Germinal center (tissue), 1 donor: ENCODE measurements at places on chromosomes 2 and 18.

GRCh38 chr2:75010571-75010970 is 52.1 kb downstream of the POLE4 start:
- no peak for DNase-seq

DNA sequence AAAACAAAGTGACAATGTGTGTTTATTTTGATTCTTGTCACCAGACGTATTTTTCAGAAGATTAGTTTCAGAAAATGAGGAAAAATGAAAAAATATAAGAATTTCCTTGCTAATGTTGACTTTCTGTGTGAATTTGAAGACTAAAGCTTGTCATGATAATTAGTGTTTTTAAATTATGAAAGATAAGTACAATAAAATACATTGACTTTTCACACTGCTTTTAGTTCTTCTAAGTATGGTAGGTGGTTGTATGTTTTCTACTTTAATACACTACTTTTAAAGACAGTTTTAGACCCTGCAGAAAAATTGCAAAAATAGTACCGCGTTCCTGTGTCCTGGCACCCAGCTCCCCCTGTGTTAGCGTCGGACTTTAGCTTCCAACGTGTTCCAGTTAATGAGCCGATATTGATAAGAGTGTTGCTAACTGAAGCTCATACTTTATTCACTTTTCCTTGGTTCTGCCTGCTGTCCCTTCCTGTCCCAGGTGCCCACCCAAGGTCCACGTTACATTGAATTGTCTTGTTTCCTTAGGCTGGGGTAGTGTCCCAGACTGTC is 695 bp downstream of the RBFA start:
- DNase-seq, result no peak

DNA sequence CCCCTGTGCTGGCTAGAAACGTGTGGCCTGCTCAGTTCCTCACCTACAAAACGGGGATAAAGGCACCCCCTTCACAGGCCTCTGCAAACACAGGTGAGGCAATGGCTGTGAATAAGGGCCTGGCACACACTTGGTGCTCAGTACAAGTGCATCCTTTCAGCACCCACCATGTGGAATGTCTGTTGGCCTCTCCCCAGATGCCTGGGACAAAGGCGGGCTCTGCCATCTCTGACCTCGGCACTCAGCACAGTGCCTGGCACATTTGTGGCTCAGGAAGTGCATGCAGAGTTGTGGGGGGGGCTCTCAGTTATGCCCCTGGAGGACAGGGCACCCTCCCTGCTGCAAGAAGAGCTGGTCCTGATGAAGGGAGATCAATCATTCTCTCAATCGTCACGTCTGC is 224.6 kb upstream of the RAB6C start:
- DNase-seq, result no peak

DNA sequence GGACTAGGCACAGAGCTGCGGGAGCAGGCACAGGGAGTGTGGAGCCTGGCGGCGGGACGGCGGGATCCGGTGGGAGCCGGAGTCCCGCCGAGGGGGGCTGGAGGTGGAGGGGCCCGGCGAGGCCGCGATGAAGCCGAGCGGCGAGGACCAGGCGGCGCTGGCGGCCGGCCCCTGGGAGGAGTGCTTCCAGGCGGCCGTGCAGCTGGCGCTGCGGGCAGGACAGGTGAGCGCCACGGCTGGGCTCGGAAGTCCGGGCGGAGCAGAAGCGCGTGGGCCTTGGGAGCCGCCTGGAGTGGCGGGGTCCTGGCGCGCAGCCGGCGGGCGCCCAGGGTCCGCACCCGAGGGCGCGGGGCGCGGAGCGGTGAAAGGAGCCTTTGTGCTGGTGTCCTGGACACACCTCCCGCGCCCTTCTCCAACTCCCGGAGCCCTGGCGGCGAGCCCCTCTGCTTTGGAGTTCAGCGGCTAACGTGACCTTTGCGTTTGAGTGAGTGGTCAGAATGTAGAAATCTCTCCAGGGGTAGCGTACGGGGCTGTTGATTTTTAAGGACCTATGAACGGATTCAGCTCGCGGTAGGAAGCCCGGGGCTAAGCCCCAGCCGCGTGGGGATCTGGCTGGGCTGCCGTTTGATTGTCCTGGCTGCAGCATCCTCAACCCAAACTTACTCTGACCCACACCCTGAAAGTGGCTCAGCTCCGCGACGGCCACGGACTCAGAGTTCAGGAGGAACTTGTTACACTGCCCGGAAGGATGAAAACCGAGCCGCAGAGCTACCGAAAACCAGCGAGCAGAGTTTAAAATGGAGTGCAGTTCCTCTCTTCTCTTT is 448 bp downstream of the IMPA2 start:
- no peak for DNase-seq

DNA sequence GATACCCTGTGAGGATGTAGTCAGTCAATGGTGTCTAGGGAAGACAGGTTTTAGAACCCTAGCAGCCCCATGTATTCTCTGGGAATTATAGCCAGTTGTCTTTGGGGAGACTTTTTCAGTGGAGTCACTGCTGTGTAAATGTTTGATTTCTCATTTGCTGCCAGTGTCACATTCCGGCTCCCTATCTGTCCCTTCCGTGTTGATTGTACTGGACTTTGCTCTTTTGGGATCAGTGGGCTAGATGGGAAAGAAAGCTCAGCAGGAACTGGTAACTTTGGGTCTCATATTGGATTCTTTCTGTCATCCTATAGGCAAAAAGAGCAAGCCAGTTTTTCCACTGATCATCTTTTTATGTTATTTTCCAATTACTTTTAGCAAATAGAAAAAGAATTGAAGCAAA is 70.1 kb downstream of the GTF3C3 start:
- no peak for DNase-seq

GRCh38 chr2:170932166-170932565 is 3.1 kb downstream of the GORASP2 start:
- no peak for DNase-seq

- DNase-seq, result no peak
These were observed 249.3 kb upstream of the AGAP1 start for GRCh38 chr2:235244255-235245220.

GRCh38 chr18:5503740-5504139 is 40.1 kb downstream of the EPB41L3 start:
- DNase-seq, result no peak

DNA sequence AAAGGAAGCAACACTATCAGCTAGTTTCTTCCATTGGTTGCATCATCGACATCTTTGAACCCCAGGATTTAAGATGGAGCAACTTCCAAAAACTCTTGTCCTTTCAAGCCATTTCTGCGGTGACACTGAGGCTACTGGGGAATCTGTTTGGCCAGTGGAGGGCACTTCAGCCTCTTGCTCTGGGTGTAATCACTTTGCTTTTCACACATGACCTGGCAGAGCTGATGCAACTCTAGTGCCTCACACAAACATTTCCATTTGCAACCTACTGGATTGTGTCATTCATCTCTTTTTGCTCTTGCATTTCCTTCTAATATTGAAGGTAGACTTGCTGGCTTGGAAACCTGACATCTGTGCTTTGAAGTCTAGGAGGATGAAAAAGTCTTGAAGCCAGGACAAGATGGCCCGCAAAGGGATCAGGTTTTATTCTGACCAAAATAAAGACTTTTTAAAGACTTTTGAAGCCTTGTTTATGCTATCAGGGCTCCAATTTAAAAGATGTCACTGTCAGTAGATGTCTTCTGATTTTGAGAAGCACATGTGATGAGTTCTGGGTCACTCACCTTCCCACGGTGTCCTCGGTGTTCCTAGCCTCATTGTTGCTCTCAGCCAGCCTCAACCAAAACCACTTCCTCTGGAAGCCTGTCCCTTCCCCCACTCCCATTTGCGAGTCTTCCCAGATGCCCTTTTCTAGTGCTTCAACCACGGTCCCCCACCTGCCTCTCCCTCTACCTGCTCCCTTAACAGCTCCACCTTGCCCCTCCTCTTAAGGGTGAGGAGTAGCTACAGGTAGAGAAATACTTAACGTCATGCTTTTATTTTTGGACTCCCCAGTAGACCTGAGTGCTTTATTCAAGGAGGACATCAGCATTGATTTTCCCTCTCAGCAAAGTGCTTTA is 69.7 kb upstream of the KCNE4 start:
- no peak for DNase-seq

- DNase-seq, result no peak
These were observed 5.7 kb upstream of the KLHL29 start for GRCh38 chr2:23379220-23379695.

- no peak for DNase-seq
These were observed 83.5 kb upstream of the CPO start for GRCh38 chr2:206855585-206856433.

DNA sequence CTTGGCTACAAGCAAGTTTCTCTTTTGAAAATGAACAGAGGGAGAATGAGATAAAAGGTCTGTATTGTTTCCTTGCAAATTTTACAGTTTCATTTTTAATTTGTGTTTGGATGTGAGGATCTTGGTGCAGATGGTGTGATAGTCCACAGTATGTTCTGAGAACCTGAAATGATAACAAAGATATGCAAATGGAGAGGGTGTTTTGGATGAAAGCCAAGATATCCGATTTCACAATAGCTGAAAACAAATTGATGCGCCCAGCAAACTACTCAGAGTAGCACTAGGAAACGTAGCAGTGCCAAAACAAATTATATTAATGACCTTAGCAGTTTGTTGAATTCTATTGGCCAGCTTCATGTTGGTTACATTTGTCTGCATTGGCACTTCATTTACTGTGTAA is 683.5 kb downstream of the TMEM182 start:
- no peak for DNase-seq

DNA sequence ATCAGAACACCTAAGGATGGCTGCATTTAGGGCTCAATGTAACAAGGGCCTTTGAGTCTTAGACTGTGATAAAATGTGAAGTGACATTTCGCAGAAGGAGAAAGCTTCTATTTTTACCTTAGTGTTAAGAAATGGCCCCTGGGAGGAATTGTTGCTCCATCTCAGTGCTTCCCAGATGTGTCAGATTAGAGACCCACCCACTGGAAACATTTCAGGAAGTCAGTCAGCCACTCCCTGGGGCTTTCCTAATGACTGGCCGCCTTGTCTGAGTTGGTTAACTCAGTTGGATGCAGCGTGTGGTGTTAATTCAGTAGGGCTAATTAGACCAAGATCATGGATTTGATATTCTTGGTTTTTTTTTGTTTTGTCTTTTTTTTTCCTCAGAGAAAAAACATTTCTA is 355.9 kb downstream of the PIK3C3 start:
- no peak for DNase-seq

DNA sequence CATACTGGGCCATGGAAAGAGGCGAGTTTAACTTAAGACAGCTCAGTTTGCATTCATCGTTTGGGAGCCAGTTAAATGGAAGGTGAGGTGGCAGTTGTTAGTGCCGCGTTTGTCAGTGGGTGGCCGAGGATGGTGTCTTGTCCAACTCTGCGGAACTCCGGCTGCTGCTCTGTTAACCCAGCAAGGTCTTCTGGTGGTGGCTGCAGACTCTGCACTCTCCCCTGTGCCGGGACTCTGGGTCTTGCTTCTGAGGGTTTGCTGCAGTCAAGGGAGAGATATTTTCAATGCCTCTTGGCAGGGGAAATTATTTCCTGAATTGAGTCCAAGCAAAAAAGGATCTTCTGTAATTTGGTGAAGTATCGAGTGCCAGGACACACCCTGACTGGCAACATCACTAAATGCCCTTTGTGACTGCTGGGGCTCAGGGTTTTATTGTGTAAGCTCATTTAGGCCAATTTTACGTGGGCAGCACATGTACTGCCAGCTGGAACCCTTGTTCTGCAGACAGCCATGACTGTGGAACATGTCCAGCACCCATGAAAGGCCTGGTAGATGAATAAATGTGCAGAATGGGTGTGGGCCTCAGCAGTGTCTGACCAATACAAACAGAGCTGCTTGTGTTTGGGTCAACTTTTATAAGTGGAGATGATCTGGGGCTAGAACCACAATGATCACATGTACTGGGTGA is 58.1 kb downstream of the IL1R2 start:
- no peak for DNase-seq

DNA sequence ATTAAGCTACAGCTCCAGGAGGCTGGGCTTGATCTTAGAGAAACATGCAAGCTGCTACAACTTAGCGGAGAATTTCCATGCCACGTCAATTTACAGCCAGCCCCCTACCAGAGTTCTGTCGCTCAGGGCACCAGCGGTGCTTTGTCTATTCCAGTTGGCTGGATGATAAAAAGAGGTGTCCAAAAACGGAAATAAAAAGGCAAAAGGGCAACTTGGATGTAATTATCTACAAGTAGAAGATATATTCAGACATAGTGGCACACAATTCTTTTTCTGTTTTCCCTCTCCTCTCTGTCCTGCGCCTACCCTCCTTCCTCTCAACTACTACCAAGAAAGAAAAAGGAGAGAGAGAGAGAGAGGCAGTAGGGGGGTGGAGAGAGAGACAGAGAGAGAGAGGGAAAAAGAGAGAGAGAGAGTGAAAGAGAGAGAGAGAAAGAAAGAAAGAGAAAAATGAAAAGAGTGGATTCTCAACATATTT is 363 bp upstream of the RFTN2 start:
- no peak for DNase-seq

- DNase-seq, result no peak
These were observed 106.5 kb upstream of the HS6ST1 start for GRCh38 chr2:128425216-128425615.

DNA sequence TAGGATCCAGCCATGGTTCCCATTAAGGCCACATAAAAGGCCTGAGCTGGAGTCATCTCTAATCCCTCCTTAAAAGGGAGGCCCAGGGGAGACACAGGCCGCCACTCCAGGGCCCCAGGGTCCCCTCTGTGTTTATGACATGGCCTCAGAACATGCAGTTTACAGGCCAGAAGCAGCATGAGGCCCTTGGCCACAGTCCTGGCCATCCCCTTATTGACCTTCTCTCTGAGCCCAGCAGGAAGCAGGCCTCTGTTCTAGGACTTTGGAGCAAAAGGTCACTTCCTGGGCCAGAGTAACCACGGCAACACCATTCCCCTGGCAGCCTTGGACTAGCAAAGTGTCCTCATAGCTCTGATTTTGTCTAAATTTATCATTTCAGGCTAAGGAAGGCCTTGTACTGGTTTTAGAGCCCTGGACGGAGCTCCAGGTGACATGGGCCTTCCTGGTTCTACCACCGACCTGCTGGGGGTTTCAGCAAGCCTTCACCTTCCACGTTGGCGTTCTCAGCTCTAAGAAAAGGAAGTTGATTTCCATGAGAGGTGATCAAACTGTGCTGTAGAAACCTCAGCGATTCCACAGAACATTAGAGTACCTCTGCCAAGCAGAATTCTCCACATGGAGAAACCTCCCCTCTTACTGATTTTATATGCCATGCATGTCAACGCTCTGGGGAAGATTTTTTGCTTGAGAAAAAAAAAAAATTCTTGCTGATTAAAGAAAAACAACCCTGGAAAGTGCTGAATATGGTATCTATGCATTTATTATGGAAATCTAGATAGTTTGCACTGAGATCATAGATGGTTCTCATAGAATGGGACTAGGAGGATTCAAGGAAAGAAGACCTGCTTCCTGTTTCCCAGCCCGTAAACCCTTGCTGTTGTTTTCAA is 53.7 kb downstream of the HS1BP3 start:
- DNase-seq, result no peak
